Right renal pelvis (tissue), 4 donors: ENCODE measurements at places on chromosomes 4 and X.

- DNase-seq, result no peak
Measured at GRCh38 chr4:95021099-95021498, 263.3 kb downstream of the BMPR1B start.

GRCh38 chr4:24674279-24674678, 89.9 kb upstream of the DHX15 start:
- DNase-seq, result no peak

GRCh38 chrX:31027351-31027750, 44.5 kb downstream of the FTHL17 start:
- no peak for DNase-seq

DNA sequence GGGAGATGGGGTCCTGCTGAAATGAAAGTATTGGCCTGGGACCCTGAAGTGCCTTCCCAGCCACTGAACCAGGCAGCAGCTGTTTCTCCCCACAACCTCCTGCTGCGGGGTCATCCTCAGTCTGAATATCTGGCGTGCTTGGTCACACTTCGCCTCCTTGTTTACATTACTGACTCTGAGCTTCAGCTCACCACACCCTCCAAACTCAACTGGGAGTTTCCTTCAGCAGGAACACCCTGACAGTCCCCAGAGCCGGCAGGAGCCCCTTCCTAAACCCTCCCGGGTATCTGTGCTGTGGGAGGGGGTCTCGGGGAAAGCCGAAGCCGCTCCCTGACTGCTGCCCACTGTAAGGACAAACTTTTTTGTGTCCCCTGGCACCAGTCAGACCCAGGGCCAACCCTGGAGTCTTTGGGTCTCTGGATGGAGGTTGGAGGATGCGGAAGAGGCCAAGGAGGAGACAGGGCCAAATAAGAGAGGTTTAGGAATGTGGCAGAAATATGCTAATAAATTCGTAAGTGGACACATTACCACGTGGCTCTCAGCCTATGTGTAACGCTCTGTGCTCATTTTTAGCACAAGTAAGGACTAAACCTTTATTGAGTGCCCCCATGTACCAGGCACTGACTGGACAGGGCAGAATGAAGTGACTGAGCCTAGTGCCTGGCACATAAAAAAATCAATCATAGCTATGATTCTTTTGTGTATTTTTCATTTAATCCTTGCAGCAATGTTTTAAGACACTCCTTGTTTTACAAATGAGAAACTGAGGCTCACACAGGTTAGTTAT, 20.7 kb downstream of the FHDC1 start:
- no peak for DNase-seq

- no peak for DNase-seq
Measured at GRCh38 chr4:113147498-113148111, 98.2 kb downstream of the ANK2 start.
